Kidney (tissue), 22 donors: ENCODE measurements at places on chromosomes 7 and 10. TPM values are rescaled to one million over a fixed set of nuclear protein-coding genes. Genes with fewer than 3 reads are reported as not detected.

DNA sequence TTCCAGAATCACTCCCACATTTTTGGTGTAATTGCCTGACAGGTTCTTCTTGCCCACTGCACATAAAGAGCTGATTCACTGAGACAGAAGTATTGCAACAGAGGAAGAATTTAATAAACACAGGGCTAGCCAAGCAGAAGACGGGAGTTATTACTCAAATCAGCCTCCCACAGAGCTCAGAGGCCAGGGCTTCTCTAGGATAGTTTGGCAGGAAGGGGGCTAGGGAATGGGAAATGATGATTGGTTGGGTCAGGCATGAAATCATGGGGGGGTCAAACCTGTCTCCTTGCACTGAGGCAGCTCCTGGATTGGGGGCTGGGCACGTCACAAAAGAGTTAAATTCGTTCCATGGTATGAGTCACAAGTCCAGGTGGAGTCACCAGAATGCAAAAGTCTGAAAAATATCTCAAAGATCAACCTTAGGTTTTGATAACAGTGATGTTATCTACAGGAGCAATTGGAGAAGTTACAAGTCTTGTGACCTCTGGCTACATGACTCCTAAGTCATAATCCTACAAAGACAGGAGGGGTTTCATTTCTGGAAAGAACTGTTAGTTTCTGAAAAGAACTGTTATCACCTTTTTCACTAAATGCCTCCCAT lies 30.2 kb upstream of the ERCC6 start:
- DNase-seq: no peak

DNA sequence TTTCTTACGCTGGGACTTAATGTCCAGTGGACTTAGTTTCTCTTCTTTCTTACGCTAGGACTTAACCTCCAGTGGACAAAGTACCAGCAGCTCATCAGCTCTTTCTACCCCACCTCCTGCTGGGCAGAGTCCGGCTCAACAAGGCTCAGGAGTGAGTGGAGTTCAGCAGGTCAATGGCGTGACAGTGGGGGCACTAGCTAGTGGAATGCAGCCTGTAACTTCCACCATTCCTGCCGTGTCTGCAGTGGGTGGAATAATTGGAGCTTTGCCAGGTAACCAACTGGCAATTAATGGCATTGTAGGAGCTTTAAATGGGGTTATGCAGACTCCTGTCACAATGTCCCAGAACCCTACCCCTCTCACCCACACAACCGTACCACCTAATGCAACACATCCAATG lies 199.7 kb downstream of the MLLT10 start:
- DNase-seq: no peak

DNA sequence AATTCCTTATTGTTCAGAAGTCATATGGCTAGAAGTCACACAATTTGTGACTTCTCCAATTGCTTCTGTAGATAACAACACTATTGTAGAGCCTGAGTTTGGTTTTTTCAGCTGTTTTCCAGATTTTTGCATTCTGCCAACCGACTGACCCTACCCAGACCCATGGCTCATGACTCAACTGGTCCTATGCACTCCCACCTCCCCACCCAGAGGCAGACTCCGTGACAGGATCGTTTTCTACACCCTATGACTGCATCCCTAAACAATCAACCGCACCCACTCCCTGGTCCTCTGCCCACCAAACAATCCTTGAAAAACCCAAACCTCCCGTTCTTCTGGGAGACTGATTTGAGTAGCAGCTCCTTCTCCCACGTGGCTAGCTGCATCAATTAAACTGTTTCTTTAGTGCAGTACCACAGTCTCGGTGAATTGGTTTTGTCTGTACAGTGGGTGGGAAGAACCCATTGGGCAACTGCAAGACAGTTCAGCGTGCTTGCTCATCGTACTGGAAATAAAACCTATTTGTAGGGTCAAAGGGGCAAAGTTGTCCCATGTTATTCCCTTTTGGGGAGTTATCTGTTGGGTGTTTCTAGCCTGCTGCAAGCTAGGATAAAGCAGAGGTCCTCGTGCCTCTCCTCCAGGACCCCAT lies 150.3 kb upstream of the FAM20C start:
- DNase-seq: peak; percentile 9

DNA sequence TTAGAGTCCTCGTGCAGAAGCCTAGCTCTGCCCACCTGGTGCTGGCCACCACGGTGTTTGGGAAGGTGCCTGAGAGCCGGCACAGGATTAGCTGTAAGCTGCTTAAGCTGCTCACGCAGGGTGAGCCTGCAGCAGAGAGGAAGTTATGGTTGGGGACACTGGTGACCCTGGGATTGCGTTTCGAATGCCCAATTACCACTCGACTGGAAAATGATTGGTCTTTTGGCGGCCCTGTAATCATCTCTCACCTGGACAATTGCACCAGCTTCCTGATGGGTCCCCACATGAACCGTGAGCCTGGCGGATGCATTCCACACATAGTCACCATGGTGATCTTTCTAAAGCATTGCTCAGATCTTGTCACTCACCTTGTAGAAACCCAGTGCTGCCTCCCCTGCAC lies 442.3 kb upstream of the ZMIZ1 start:
- no peak for DNase-seq

DNA sequence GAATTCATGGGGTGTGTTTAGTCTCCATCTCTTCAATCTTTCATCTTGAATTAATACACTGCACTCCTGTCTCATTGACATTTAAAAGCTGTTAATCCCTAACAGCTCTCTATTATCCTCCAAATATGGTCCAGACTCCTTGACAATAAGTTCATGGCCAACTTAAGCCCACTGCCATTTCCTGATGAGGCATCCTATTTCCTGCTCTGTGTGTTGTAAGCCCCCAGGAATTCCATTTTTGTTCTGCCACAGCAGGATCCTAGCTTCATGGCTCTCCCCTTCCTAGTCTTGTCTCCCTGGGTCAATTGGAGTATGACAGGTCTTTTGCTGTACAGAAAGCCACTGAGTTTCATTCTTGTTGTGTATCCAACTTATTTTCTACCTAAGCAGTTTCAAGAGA lies 218.8 kb downstream of the OTUD1 start:
- no peak for DNase-seq

GRCh38 chr7:108404509-108405420 lies 51.5 kb downstream of the NRCAM start:
- DNase-seq: no peak

DNA sequence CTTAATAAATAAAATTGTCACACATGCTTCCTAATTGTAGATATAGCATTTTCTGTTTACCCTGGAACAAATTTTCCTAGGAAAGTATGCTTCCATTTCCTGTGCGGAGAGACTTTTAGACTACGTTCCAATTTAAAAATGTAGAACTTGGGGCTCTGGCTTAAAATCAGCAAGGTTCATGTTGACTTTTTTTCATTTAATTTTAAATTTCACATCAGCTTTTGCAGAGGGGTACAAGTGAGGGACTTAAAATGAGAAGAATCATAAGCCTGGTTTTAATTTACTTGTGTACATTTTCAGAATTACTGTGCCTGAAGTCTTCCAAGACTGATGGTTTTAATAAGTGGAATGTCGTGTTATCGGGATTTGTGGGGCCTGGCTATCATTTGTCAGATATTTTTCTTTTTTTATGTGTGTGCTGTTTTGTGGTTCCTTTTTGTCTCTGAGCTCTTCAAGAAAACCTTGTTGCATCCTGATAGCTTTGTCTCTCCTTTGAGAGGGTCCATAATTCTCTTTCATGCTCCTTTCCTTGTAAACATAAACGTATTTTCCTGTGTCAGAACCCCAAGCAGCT lies 8.8 kb upstream of the ATRNL1 start:
- no peak for DNase-seq

- peak; percentile 50 for DNase-seq
These were observed 57.5 kb downstream of the COL17A1 start for GRCh38 chr10:104028146-104028545.

DNA sequence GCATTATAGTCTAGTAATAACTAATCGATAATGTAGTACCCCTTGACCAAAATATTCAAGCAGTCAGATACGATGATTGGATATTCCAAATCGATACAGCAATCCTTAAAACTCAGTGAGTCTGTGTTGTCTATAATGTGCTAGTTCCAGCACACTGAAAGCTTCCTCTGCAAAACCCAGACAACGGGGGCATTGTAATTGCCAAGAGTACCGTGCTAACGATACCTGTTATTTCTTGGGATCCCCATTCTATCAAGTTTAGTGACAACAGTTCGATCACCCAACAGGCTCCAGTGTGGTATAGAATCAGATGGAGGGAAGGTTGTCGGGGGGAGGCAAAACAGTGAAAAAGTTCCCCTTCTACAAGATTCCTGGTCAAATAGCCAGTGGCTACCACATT lies 865 bp downstream of the ZNF438 start:
- DNase-seq: no peak

- DNase-seq: no peak
These were observed 282.3 kb downstream of the TFEC start for GRCh38 chr7:115748123-115748738.

DNA sequence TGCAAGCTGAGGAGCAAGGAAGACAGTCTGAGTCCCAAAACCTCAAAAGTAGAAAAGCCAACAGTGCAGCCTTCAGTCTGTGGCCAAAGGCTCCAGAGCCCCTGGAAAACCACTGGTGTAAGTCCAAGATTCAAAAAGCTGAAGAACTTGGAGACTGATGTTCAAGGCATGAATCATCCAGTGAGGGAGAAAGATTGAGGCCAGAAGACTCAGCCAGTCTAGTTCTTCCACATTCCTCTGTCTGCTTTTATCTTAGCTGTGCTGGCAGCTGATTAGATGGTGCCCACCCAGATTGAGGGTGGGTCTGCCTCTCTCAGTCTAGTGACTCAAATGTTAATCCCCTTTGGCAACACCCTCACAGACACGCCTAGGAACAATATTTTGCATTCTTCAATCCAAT lies 20.1 kb upstream of the MDFIC start:
- DNase-seq: no peak

DNA sequence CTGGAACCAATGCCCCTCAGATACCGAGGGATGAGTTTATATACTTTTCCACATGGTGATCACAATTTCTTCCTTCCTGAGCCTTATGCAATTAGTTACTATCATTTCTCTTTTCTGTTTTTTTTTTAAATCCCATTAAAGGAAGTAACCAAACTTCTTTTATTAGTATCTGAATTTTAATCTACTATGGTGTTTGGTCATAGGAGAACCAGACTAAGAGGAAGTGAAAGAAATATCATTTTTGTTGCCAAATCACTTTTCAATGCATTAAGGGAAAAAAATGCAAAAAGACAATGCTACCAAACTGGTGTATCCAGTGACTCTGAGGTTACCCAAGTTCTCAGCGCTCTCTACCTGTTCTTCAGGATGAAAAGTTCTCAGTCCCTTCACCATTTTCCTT lies 167.7 kb downstream of the NXPH1 start:
- no peak for DNase-seq

The ANKRD1 gene
- total RNA-seq: not detected

The SORCS3 gene
- total RNA-seq: 1.1 TPM

The TSPAN15 gene
- 65.4 TPM for total RNA-seq

The VPS50 gene
- 33.8 TPM for total RNA-seq

The CLDN4 gene
- 342 TPM for total RNA-seq

The ODAD2 gene
- total RNA-seq: 0.44 TPM

The FAM13C gene
- total RNA-seq: 8.8 TPM

The CADPS2 gene
- 33.0 TPM for total RNA-seq

The STEAP2 gene
- total RNA-seq: 15.8 TPM

The VWA2 gene
- total RNA-seq: 6.5 TPM
